ENCODE measurements at places on chromosomes 13 and 19.

DNA sequence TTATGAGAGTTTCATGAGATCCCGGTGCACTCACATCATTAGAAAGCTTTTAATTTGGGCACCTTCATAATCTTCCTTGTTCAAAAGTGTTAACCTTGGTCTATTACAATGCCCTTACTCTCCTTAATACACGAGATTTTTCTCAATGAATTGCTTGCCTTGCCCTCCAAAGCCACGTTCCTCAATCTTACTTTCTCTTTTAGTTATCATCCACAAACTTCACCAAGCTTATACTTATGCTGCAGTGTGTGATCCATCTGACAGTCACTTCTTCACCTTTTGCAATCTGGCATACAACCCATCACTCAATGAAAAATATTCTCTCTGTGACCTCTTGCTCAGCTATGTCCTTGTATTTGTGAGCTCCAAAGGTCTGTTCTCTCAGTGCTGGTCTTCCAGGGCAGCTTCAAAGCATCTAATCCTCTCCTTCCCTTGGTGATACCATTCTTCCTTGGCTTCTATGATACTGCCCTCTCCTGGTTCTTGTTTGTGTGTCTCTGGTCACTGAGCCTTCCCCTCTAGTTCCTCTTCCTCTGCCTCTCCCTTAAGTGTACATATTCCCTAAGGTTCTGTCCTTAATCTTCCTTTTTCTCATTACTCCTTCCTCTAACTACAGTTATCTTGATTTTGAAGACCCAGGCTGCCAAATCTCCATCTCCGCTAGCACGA lies 202.2 kb upstream of the STARD13 start:
- no peak for DNase-seq

- no peak for DNase-seq
Observed at GRCh38 chr19:4108767-4109625, 14.9 kb downstream of the MAP2K2 start.

GRCh38 chr19:52176574-52176973 lies 5.2 kb upstream of the ZNF836 start:
- no peak for DNase-seq

DNA sequence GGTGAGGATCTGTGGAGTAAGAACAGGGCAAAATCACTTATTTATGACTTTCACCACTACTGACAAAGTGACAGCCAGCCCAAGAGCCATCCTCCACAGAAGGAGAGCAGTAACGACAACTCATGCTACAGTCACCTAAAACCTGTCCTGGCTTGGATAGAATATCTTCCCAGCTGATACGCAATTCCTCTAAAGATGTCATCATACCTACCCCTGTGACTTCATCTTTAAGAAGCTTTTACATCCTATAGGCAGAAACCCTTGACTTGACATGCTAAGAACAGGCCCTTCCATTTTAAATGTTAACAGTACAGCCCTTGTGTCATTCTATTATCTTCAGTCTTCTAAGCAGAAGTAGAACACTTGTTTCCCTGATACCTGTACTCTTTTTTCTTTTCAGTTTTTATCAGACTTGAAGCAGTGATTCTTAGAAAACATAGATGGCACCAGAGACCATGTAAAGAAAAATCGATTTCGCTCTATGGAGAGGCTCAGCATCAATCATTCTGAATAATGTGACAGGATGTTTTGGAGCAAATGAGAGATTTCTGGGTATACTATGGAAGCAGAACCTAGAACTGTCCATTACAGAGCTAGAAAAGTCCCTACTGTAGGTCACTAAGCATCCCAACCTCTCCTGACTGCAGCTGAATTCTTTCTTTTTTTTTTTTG lies 20.1 kb downstream of the STOML3 start:
- DNase-seq: no peak

- DNase-seq: no peak
Observed at GRCh38 chr13:33105387-33106005, 89.3 kb downstream of the KL start.

DNA sequence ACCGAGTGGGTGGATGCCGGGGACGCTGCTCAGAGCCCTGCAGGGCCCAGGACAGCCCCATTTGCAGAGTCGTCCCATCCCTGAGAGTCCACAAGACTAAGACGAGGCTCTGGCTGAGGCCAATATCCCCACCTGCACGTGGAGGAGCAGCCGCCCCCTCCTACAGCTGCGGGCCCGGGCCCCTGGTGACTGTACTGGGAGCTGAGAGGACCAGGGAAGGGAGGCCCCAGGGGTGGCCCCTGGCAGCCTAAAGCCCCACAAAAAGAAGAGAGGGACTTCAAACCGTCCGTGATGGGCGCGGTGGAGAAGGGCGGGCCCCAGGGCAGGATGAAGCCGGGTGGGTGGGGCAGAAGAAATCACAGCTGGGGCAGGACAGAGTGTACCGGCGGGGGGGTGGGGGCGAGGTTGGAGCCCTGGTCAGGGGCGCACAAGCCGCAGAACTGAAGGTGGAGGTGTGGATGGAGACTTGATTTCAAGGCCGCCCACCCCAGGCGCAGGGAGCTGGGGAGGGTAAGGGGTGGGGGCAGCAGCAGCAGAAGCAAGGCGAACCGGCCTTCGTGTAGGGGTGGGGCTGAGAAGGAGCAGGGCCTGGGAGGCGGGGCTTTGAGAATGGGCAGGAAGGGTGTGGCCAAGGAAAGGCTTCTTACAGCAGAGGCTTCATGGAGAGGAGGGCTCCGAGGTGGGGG lies 12.9 kb downstream of the CFD start:
- peak; percentile 65 for DNase-seq

- DNase-seq: no peak
Observed at GRCh38 chr19:53916004-53916403, 6.9 kb downstream of the CACNG7 start.

- DNase-seq: no peak
Observed at GRCh38 chr19:3403489-3404323, 37.3 kb downstream of the NFIC start.

- DNase-seq: no peak
Observed at GRCh38 chr19:2221918-2222317, 14.2 kb downstream of the PLEKHJ1 start.

GRCh38 chr19:7902796-7903243 lies 857 bp upstream of the MAP2K7 start:
- DNase-seq: no peak

Measured in activated CD4-positive, alpha-beta T cell treated with anti-CD3 and anti-CD28 coated beads for 24 hours (primary cell).